MCF 10A (cell line): ENCODE measurements at places on chromosomes 13 and 19. TPM values are rescaled to one million over a fixed set of nuclear protein-coding genes. Genes with fewer than 3 reads are reported as not detected.

Gene TNNI3
- 0.89 TPM in 1 of 2 replicates, not detected in the other for total RNA-seq

Gene CLEC4M
- total RNA-seq: not detected in 2 replicates

Gene ZNF285
- 3.1 and 4.0 TPM in 2 replicates for total RNA-seq

Gene IGLON5
- not detected in 2 replicates for total RNA-seq

Gene CPAMD8
- total RNA-seq: 1.3 and 2.3 TPM in 2 replicates

Gene NUMBL
- 18.4 and 21.1 TPM in 2 replicates for total RNA-seq

Gene ATP12A
- not detected in 2 replicates for total RNA-seq

Gene ATXN8OS
- not detected in 2 replicates for total RNA-seq

Gene DHDH
- total RNA-seq: not detected in 2 replicates

Gene CALM3
- 103 and 120 TPM in 2 replicates for total RNA-seq

Gene ARHGAP35
- total RNA-seq: 46.9 and 52.1 TPM in 2 replicates

Gene CLC
- total RNA-seq: not detected in 2 replicates

Gene CLDN10
- total RNA-seq: not detected in 2 replicates

Gene MTIF3
- total RNA-seq: 35.6 and 40.9 TPM in 2 replicates

Gene KCNRG
- 0.28 and 0.49 TPM in 2 replicates for total RNA-seq

Gene MAMSTR
- 0.22 and 0.65 TPM in 2 replicates for total RNA-seq

Gene OR10H3
- not detected in 2 replicates for total RNA-seq

Gene TPTE2
- total RNA-seq: not detected in 2 replicates

Gene ZNF790
- total RNA-seq: 8.2 and 8.7 TPM in 2 replicates

Gene CBLC
- total RNA-seq: 9.6 and 14.6 TPM in 2 replicates

Gene HIF3A
- 0.47 TPM in 1 of 2 replicates, not detected in the other for total RNA-seq

Gene TMEM145
- not detected in 2 replicates for total RNA-seq

Gene SEMA6B
- total RNA-seq: 0.20 and 0.54 TPM in 2 replicates

Gene TMEM86B
- total RNA-seq: 4.2 and 4.7 TPM in 2 replicates

Gene NRTN
- 0.56 and 0.75 TPM in 2 replicates for total RNA-seq

Gene MPHOSPH8
- 31.9 and 32.4 TPM in 2 replicates for total RNA-seq

Gene RNF17
- total RNA-seq: not detected in 2 replicates

Gene C19orf18
- not detected in 2 replicates for total RNA-seq

Gene ZNF382
- total RNA-seq: 0.51 and 0.81 TPM in 2 replicates

Gene PLD3
- 98.9 and 130 TPM in 2 replicates for total RNA-seq

Gene S1PR2
- 0.64 and 0.89 TPM in 2 replicates for total RNA-seq

Gene NAPSA
- 0.49 and 0.51 TPM in 2 replicates for total RNA-seq
